ENCODE measurements at places on chromosomes 12 and 14. TPM values are rescaled to one million over a fixed set of nuclear protein-coding genes. Genes with fewer than 3 reads are reported as not detected.

Gene ACSS3
- not detected for total RNA-seq

Gene EML1
- not detected for total RNA-seq

Gene SCNN1A
- total RNA-seq, result 0.43 TPM

Gene ART4
- not detected for total RNA-seq

Gene SOAT2
- 10.4 TPM for total RNA-seq

Gene TESPA1
- total RNA-seq, result 105 TPM

Gene CCND2
- 417 TPM for total RNA-seq

Gene CLBA1
- total RNA-seq, result 1.2 TPM

DNA sequence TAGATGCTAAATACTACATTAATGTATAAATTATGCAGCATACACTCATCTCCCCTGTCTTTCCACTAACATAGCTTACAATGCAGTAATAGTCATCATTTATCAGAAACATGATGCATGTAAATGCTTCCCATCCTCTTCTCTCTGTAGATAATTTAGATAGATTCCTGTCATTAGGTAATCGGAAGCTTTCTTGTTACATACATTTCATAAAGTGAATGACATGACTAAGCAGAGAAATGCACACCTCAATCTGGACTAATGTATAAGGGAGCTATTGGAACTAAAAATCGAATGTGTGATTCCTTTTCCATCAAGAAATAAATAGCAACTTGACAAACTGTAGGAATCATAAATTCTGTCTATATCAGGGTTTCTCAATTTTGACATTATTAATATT, 273.4 kb downstream of the RASSF9 start:
- no peak for DNase-seq

GRCh38 chr12:130031571-130032189, 127.9 kb upstream of the TMEM132D start:
- DNase-seq, result peak; percentile 69

DNA sequence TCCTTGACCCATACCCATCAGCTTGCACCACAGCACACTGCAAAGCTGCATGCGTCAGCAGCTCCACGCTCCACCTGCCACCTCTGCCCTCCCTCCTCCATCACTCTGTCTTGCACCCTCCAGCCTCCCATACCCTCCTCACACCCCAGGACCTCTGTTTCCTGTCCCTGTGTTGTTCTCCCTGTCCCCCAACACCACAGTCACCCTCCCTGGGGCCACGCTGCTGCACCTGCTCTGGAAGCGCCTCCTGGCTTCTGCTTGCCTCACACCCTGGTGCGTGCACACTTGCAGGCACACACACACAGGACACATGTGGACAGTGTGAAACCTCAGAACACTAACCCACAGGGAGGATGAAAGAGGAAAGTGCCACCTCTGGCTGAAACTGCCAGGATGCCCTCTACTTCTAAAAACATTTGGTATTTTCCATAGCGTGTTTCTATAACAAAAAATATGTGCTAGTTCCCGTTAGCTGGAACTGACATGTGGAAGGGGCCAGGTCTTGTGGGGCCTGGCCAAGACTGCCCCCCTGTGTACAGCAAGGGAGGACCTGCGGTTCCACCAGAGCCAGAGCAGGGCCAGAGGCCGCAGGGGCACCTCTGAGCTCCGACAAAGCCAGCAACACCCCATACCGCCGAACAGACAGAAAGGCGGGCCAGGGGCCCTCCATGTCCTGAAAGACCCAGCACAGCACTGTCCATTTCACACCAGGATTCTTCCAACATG, 10.0 kb downstream of the BRF1 start:
- DNase-seq, result no peak

GRCh38 chr14:58707949-58708348, 70.2 kb downstream of the DACT1 start:
- no peak for DNase-seq

GRCh38 chr12:124640056-124640455, 72.6 kb upstream of the NCOR2 start:
- DNase-seq, result no peak

DNA sequence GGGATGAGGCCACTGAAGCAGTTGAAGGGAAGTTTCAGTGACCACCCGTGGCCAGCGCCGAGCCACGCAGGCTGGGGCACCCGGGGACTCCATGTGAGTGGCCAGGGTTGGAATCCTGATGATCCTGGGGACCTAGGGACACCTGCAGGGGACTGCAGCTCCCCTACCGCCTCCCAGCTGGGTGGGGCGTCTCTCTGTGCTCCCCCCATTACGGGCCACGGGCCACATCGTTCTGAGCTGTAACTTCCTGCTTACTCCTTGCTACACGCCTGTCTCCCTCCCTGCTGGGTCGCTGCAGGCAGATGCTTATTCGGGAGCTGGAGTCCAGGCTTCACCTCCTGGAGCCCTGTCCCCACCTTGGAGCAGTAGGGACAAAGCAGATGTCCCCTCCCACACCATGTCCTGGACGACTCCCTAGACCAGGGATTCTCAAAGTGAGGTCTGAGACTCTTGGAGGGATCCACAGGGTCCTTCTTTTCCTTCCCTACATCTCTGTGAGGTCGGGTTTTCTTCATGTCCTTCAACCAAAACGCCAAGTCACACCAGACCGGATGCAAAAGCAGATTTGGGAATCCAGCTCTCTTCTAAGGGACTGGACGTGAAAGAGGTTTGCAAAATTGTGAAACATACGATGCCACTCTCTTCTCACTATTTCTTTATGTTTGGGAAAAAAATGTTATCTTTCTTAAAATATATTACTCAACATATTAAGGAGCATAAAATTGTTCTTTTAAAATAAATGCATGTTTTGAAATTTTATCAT, 85.9 kb upstream of the NCOR2 start:
- DNase-seq, result no peak

GRCh38 chr12:12685305-12685704, 10.7 kb downstream of the GPR19 start:
- DNase-seq, result no peak

- no peak for DNase-seq
These were observed 485 bp upstream of the PNMA1 start for GRCh38 chr14:73714656-73715081.

GRCh38 chr14:34099635-34100034, 148.8 kb upstream of the EGLN3 start:
- no peak for DNase-seq

DNA sequence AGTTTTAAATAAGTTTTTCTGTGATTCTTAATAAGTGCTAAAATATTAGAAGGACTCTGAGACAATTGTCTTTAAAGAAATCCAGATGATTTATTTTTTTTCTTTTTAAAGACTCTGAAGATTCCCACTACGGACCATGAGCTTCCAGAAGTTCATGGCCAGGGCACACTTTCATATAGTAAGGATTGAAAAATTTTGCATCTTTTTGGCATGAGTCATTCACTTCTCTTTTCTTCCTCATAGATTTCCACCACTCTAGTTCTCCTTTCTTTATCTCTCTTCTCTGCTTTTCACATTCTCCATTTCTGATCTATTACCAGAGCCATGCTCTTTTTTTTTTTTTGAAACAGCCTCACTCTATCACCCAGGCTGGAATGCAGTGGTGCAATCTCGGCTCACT, 385.8 kb downstream of the FLRT2 start:
- DNase-seq, result no peak

- no peak for DNase-seq
These were observed 16.4 kb upstream of the GALNT6 start for GRCh38 chr12:51407604-51408003.

- DNase-seq, result no peak
These were observed 60.9 kb upstream of the OR4E1 start for GRCh38 chr14:21734457-21735074.

DNA sequence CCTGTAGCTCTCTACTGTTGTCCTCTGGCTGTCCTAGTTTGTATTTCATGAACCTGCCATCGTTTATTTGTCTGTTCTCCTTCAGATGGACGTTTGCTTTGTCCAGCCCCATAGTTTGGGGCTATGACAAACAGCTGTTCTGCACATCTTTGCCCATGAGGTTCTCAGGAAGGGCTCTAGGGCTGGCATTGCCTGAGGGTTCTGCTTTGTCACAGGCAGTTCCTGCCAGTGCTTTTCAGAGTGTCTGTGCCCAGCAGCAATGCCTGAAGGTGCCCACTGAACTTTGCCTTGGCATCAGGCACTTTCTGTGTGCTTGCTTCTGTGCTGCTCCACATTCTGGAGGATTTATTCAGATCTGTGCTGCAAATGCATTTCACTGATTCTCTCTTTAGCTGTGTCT, 361.3 kb downstream of the TMEM121 start:
- no peak for DNase-seq

DNA sequence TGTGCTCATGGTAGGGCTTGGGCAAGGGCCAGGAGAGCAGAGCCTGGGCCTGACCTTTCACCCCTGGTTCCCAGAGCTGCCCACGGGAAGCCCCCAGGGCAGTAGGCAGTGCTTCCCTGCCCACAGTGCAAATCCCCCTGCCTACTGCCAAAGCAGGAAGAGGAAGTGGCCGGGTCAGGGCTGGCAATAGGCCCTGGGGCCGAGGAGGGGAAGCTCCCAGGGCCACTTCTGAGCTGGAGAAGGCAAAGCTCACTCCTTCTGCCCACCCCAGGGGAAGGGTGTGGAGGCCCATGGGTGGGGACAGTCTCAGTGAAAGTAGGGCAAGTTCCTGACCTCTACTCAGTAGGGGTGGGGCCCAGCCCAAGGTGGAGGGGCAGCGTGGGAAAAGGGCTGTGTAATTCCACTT, 5.4 kb upstream of the NR4A1 start:
- DNase-seq, result no peak

GRCh38 chr12:31018106-31018789, 55.4 kb upstream of the DDX11 start:
- DNase-seq, result no peak

DNA sequence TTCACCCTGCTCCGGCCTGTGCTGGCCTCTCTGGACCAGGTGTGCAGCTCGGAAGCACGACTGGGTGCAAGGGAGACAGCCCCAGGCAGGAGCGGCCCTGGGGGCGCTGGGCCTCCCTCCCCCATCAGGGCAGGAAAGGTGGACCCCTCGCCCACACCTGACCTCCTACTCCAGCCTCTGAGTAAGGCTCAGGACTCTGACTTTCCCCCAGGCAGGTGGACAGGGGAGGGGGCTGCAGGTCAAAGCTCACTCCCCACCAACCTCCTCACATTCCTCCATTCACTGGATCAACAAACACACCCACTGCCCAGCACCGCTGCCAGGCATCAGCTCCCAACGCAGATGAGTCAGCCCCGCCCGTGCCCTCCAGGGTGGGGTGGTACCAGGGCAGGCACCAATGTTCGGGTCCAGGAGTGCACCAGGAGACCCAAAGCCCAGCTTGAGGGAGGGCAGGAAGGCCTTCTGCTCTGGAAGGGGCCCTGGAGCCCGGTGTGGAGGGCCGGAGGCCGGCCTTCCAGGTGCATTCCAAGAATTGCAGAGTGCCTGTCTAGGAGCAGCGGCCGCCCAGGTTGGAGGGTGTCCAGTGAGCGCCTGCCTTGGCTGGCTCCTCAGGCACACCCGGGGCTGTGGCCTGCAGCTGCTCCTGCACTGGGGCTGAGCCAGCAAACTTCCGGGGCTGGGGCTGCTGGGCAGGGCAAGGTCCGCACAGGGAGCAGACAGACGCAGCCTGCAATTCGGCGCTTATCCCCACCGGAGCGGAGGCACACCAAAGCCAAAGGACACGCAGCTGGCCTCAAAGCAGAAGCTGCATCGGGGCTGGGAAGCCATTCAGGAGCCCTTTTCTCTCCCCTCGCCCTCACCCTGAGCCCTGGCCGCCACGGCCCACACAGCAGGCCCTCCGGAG, 1.6 kb upstream of the INF2 start:
- DNase-seq, result no peak

DNA sequence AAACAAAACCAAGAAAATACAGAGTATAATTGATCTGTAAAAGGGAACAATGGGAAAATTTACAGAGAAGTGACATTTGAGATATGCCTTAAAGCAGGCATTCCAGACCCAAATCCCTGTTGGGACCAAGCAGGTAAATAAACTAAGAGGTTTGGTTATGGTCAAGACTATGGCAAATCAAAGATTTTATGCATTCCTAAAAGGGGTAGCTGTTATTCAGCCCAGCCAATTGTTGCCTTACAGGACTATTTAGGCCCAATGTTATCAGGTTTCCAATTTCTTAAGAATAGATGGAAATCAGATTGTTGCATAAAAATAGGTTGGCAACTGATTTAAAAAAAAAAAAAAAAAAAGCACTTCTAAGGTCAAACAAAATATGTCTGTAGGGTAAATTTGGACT, 5.3 kb downstream of the DNAI7 start:
- DNase-seq, result no peak
